ENCODE measurements at places on chromosomes 7 and 10.

GRCh38 chr7:89757910-89758309 lies 396.4 kb upstream of the STEAP1 start:
- peak; percentile 26 for DNase-seq

DNA sequence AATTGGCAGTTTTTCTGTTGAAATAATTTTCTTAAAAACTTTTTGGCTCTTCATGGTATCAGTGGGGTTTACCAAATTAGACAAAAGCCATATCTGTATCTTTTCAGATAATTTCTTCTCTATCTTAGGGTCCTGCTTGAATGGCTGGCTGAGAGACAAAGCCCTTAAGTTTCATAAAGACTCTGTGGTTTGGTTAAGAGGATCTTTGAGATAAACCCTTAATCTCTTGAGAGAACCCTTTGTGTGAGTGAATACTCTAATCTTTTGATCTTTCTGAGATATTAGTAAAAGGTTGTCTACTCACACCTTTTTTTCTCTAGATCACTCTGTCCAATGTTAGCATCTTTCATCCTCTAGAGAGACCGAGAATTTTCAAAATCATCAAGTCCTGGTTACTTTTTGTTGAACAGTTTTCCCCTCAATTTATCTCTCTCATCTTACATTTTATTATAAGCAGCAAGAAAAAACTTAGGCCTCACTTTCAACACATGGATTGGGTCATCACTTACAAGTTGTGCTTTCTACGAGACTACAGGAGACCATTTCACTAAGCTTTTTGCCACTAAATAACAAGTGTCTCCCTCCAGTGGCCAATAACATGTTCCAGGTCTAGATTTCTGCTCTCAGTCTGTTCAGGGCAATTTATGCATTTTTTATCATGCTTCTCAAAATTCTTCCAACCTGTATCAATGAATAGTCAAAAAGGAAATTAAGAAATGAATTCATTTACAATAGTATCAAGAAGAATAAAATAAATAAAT lies 28.4 kb downstream of the DNAJC9 start:
- no peak for DNase-seq

GRCh38 chr7:30613366-30614325 lies 19.0 kb downstream of the GARS1 start:
- DNase-seq: no peak

DNA sequence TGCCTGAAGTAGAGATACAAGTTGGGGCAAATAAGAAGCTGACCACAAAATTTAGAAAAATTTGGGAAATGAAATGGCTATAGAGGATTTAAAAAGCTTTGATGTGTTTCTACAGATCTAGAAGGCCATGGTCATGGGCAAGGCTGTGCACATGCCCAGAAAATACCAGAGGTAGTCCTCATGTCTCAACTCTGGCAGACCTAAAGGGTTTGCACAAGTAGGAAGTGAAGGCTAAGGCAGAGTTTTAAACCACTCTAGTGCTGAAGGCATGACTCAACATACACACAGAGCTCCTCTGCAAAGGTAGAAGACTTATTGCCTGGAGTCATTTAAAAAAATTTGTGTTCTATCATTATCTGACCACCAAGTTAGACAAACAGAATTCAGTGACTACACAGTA lies 364.6 kb downstream of the CCSER2 start:
- no peak for DNase-seq

DNA sequence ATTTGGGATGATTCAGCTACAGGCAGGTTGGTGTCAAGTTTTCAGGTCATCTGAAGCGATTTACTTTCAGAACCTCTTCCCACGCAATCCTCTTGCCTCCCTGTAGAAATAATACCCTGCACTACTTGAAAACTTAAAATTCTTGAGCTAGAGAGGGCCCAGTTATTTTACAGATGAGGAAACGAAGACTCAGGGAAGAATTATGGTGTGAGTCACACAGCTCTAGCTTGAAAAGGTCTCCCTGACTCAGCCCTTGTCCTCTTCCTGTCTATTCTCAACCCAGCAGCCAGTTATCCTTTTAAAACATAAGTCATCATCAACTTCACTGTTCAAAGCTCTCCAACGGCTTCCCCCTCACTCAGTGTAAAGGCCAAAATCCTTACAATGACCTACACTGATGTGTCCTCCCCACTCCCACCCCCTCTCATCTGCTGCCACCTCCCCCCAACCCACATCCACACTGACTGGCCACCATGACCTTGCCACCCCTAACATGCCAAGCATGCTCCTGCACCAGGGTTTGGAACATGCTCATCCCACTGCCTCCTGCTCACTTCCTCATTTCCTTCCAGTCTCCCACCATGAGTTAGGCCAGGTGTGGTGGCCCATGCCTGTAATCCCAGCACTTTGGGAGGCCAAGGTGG lies 3.4 kb downstream of the DNMBP start:
- DNase-seq: peak; percentile 70

- DNase-seq: no peak
Measured at GRCh38 chr7:50335230-50335794, 30.8 kb downstream of the IKZF1 start.

- DNase-seq: no peak
Measured at GRCh38 chr10:115801457-115801856, 471.5 kb downstream of the GFRA1 start.

GRCh38 chr7:831596-832166 lies 595 bp upstream of the SUN1 start:
- peak; percentile 51 for DNase-seq

DNA sequence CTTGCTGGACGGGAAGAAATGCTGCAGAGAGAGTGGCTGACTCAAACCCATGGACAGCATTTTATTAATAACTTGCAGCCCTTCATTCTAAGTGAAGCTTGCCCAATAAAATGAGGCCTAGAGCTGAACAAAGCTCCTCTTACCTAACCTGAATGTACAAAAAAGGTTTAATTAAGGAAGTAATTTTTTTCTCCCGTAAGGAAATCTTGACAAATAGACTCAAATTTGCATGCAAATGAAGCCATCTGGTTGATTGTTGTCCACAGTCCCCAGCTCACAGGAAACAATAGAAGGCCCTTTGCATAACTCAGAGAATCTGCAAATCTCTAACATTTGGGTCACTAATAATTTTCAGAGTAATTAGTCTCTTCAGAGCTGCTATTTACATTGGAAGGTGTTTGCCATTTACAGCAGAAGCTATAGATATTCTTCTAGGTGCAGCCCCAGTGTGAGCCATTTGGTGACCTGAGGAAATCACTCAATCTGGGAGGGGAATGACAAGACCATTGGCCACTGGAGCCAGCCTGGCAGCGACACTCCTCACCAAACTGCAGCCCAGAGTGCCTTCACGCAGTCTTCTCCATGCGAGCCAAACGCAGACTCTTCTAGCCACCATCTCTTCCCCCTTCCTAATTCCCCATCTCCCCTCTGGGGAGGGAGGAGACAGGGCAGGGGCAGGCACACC lies 483.0 kb upstream of the C7orf33 start:
- DNase-seq: no peak

DNA sequence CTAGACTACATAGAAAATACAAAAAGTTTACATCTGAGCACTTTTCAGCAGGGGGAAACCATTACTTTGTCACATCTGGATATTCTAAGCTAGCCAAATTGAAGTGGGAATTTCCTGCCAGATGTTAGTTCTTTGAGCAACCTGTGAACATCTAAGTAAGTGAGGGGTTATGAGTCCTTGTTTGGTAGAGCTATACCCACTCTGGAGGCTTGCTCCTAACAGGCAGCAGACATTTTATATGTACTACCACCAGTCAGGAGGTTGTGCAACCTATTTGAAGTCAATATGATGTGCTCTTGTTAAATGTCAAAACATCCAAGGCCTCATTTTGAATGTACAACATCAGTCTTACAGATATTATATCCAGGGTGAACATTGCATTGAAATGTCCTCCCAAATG lies 143.3 kb upstream of the KAT6B start:
- DNase-seq: no peak

DNA sequence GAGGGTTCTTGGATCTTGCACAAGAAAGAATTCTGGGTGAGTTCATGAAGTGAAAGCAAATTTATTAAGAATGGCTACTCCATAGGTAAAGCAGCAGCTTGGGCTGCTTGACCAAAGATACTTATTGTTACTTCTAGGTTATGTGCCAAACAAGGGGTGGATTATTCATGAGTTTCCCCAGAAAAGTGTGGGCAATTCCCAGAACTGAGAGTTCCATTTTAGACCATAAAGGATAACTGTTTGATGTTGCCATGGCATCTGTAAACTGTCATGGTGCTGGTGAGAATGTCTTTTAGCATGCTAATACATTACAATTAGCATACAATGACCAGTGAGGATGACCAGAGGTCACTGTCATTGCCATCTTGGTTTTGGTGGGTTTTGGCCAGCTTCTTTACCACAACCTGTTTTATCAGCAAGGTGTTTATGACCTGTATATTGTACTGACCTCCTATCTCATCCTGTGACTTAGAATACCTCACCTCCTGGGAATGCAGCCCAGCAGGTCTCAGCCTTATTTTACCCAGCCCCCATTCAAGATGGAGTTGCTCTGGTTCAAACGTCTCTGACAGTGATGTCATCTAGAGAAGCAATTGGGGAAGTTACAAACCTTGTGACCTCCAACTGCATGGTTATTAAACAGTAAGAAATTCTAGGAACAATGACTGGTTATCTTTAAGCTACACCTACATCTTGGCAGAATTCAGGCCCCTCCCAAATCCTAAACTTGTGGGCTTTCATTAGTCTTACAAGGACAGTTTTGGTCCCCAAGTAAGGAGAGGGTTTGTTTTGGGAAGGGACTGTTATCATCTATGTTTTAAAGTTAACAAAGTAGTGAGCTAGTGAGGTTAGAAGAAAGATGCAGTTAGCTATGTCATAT lies 48.0 kb upstream of the INHBA start:
- no peak for DNase-seq

DNA sequence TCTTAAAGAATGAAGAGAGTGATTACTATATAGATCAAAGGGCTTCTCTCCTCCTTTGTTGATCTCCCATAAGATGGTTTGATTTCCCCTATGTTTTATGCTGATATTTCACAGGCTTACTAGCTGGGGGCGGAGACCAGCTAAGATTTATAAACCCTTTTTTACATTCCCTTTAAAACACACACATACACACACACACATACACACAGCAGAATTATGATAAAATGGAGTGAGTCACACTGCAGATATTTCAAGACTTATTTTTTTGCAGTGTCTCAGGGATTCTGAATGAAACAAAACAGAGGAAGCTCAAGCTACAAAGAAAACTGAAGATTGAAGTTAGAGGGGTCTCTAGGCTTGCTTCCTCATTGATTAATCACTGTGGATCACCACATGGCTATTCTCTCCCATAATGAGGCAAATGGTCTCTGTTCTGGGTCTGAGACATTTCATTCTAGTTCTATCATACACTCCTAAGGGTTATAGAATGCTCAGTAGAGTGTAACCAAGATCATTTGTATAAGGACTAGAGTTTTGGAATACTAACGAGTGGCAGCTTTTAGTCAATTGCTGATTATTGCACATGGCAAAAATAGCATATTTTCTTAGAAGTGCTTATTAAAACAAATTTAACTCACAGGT lies 18.6 kb downstream of the INA start:
- no peak for DNase-seq

GRCh38 chr10:69835233-69835632 lies 33.5 kb downstream of the COL13A1 start:
- no peak for DNase-seq

DNA sequence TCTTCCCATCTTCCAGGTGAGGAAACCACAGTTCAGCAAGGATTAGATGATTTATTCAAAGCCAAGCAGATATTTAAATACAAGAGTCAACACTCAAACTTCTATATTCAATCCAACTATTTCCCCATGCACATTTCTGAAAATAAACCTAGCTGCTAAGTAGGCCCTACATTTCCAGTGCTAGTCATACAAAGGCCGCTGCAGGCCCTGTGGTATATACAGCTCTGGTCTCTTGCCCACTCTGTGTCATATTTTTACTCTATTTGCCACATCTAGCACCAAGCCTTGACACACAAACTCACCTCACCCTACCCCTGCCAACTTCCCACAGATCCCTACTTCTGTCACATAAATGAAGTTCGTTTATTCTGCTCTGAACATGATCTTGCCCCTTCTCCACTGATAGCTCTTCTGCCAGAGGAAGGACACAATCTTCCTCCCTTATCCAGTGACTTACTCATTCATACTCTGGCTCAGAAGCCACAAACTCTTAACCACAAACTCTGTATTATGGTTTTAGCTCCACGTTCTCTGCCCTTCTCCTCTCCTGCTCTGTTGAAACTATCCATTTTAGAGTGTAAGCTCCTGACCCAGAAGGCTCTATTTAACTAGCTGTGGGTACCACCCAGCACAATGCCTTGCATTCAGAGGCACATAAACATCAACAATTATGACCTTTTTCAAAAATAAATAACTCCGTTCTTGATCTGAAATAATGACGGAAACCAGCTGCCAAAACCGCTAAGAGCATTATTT lies 180.7 kb downstream of the CPEB3 start:
- no peak for DNase-seq

GRCh38 chr7:28005075-28005846 lies 175.3 kb downstream of the JAZF1 start:
- DNase-seq: no peak

DNA sequence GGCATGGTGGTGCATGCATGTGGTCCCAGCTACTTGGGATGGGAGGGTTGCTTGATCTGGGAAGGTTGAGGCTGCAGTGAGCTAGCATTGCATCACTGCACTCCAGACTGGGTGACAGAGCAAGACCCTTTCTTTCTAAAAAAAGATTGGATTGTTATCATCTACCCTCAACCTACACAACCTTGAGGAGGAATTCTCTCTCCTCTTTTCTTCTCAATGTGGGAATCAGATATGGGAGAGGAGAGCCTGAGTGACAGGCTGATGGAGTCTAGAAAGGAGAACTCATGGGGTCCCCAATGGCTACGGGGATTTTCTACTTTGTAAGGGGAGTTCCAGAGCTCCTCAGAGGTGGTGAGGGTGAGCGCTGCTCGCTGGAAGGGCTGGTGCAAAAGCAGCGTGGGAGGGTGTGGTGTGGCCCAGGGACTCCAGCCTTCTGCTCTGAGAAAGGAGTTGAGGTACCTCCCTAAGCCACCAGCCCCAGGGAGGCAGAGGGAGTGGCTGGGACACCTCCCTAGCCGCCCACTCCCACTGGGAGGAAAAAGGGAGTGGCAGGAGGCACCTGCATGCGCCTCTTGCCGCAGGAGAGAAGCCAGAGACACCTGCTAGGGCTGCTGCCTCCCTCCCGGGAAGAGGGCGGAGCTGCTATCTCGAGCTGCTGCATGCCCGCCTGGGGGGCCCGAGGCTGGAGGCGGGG lies 48.4 kb downstream of the GATA3 start:
- no peak for DNase-seq

GRCh38 chr10:99457813-99458212 lies 27.4 kb upstream of the GOT1 start:
- no peak for DNase-seq

GRCh38 chr10:52004342-52004949 lies 305.1 kb upstream of the CSTF2T start:
- DNase-seq: no peak

DNA sequence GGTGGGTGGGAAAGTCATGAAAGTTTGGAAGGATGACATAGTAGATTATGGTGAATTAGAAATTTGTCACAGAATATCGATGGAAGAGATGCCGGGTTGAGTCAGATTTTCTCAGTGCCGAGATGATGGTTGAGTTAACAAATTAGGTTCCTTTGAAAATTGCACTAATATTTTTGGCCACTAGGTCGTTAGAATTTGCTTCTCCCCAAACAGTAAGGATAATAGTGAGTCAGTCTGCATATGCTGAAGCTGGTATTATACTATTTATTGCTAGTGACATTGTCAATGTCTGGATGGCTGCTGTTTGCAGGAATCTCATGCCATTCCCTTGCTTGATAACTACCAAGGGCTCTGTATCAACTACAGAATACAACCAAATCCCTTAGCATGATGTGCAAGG lies 37.7 kb upstream of the MINDY3 start:
- no peak for DNase-seq

GRCh38 chr10:128657548-128657947 lies 531.3 kb upstream of the MKI67 start:
- no peak for DNase-seq

All from MG63 (cell line).